T-helper 17 cell (primary cell): ENCODE measurements at places on chromosomes 2 and 18.
A peak's percentile ranks its signal among the peaks of the same experiment; 100 is the strongest.

- no peak for DNase-seq
Observed at GRCh38 chr2:192773044-192773443, 578.3 kb upstream of the TMEFF2 start.

GRCh38 chr2:157363612-157364101 is 38.0 kb upstream of the ERMN start:
- DNase-seq: no peak

- no peak for DNase-seq
Observed at GRCh38 chr2:7424481-7424880, 507.3 kb downstream of the RNF144A start.

GRCh38 chr2:196783431-196784094 is 15.9 kb downstream of the GTF3C3 start:
- no peak for DNase-seq

GRCh38 chr18:57122936-57123510 is 23.9 kb upstream of the BOD1L2 start:
- DNase-seq: no peak

DNA sequence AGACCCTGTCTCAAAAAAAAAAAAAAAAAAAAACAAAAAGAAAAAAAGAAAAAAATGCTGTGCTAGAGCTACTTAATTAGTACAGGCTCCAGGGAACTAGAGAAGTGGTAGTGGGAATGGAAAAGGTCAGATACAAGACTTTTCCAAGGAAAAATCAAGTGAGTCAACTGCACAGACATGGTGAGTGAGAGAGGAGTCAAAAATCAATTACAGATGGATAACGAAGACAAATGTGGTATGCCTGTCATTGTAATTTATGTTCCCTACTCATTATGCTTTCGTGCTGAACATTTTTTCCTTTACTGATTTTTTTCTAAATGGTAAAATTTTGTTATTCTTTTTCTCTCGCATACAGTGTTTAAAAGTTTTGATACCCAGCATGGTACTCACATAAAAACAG is 111.5 kb downstream of the MDH1 start:
- no peak for DNase-seq

DNA sequence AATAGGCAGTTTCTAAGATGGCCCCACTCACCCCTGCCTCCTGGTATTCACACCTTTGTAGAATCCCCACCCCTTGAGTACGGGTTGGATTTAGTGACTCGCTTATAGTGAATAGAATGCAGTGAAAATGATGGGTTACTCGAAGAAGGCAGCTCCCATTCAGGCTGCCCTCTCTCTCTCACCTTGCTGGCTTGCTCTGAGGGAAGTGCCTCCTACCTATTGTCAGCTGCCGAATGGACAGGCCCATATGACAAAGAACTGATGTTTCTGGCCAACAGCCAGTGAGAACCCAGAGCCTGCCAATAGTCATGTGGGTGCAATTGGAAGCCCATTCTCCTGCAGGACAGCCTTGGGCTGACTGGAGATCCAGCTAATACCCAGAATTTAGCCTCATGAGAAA is 22.1 kb upstream of the RNF103 start:
- no peak for DNase-seq

- DNase-seq: no peak
Observed at GRCh38 chr2:231321021-231321420, 74.5 kb upstream of the B3GNT7 start.

DNA sequence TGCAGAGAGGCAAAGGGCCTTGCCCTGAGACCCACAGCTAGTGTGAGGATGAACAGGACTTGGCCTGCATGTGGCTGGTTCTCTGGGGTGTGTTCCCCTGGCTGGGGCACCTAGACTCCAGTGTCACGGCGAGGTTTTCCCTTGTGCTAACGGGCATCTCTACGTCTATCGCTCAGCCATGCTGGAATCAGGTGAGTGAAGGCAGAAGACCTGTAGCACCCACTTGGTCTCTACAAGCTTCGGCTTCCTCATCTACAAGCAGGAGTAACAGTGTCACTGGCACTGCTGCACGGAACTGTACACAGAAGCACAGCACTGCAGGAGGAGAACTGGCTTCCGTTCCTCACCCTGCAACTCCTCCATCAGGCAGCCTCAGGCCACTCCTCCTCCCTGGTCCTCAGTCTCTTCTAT is 30.6 kb downstream of the HS1BP3 start:
- DNase-seq: peak; percentile 1

DNA sequence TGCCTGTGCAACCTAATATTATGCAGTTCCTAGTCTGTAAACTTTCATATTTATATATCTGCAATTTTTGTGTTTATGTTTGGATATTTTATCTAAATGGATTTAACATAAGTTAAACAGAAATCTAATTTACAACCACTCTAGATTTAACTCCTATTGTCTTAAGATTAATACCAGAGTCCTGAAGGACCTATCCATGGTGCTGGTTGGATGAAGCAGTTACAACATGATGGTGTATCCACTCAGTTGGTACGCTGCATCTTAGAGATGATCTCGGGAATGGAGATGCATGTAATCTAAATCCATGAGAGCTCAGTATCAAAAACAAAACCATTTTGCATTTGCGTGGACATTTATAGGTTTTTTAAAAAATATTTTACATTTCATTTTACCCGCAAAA is 745.9 kb upstream of the SLC8A1 start:
- no peak for DNase-seq

- DNase-seq: no peak
Observed at GRCh38 chr2:81942136-81942680, 1637.7 kb upstream of the LRRTM1 start.

GRCh38 chr2:222819722-222820333 is 41.0 kb upstream of the ACSL3 start:
- no peak for DNase-seq

DNA sequence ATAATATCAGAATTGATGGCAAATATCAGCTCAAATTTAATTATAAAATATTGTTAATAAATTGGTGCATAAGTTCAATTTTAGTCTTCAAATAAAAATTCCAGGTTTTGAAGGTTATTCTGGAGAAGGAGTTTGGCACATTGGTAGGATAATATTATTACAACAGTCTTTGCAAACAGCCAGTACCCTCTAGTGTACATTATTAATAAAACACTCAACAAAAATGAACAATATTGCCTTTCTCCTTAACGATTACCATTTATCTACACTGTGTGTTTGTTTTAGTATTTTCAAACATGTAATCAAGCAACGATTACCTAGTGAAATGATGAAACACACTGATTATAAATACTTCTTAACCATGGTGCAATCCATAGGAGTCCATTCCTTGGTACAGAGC is 334.0 kb upstream of the FSIP2 start:
- DNase-seq: no peak

DNA sequence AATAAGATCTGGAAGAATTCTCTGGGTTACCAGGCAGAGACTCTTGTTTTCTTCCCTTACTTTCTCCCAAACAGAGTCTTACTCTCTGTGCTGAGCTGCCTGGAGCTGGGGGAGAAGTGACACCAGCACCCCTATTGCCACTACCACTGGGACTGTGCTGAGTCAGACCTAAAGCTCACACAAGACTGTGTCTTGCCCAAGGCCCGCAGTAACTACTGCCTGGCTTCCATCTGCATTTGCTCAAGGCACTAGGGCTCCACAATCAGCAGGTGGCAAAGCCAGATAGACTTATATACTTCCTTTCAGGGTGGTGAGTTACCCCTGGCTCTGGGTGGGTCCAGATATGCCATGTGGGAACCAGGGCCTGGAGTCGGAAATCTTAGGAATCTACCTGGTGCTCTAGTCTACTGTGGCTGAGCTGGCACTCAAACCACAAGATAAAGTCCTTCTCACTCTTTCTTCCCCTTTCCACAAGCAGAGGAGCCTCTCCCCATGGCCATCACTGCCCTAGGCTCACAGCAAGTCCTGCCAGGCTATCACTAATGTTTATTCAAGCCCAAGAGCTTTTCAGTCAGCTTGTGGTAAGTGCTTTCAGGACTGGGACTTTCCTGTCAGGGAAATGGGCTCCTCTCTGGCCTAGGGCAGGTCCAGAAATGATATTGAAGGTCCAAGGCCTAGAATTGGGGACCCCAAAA is 27.6 kb upstream of the SERPINB2 start:
- DNase-seq: no peak

DNA sequence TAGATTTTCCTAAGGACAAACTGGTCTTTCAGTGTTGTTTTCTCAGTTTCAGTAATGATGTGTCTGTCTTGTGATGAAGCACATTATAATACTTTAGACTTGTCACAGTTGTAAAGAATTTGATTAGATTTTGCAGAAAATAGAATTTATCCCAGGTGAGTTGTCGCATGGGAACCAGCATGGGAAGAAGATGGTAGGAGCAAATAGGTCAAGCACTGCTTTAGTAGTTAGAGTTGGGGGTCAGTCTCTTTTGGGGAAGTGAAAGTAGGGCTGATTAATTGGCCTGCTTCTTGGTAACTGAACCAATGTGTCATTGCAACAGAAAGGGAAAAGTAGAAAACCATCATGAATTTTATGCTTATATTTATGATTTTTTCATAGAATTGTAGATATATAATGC is 153.2 kb upstream of the MYO3B start:
- DNase-seq: no peak

- no peak for DNase-seq
Observed at GRCh38 chr2:69711971-69712370, 30.0 kb upstream of the ANXA4 start.

DNA sequence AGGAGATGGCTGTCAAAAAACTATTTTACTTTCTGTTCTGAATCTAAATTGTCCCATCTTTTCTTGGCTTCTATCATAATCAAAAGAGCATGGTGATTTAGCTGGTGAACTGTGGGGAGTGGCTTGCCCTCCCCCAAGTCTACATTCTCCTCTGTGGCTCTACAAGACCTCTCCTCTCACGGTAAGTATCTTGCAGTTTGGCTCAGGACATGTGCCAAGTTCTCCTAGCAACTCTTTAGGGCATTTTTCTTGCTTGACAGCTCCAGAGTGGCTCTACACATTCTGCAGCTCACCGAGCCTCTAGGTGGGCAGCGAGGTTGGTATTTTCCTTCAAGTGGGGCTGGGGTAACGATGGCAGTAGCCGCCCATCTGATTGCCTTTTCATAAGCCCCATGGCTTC is 29.1 kb downstream of the SLC4A5 start:
- DNase-seq: no peak

GRCh38 chr2:41912776-41913175 is 135.0 kb upstream of the PKDCC start:
- no peak for DNase-seq

DNA sequence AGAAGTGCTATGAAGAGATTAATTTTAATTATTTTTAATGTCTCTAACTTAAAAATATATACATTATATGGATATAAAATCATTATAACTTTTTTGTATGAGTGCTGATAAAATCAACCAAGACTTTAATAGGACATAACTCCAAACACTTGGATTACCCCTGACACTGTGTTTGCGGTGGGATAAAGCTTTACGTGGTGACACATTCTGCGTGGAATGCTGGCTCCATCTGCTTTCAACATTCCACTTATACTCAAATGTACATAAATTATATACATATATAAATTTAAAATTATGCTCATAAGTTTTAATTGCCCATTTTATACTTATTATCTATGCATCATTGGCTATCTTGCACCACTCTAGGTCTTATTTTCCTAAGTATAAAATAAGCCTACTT is 30.5 kb downstream of the LINC00305 start:
- DNase-seq: no peak

DNA sequence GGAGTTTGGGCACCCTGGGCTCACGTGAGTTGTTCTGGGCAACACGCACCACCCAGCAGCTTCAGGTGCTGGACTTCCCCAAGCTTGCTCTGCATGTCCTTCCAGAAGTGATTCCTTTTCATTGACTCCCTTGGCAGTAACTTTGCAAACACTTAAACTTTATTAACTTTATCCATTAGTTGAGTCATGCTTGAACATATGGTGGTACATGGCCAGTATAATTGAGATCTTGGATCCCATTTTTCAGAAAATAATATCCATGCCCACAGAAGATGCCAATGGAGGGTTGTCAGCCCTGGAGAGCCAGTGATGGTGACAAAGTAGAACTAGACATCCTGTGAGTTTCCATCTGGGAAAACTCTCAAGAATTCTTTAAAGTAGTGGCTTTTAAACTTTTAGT is 144.2 kb downstream of the COPS8 start:
- DNase-seq: no peak

DNA sequence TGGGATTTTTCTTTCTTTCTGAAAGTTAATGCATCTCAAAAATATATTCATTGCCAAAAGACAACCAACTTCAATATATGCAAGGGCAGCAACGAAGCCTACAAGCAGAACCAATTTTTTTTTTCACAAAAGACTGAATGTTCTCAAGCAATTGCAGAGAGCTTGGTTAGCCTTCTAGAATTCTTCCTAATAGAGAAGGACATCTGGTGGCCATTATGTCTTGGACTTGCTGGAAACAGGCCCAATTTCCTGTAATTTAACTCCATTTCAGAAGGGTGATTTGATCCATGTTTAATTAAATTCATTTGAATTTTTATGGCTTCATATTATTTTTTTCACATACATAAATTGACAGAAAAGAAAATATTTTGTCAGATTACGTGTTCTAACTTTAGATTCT is 208.0 kb downstream of the TPGS2 start:
- DNase-seq: no peak

DNA sequence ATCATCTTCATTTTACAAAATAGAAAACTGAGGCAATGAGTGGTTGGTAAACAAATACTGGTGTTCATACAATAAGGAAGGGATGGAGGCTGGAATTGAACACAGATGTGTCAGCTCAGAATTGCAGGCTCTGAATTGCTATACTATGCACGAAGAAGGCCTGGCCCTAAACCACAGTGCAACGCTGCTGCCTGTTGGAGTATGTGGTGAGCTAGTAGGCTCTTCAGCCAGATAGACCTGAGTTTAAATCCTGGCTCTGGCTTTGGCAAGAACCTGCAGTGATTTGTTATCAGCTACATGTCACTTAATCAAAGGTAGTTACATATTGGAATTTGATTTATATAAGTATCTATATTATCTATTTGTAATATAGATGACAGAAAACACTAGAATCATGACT is 1602.4 kb upstream of the CELF4 start:
- DNase-seq: no peak

DNA sequence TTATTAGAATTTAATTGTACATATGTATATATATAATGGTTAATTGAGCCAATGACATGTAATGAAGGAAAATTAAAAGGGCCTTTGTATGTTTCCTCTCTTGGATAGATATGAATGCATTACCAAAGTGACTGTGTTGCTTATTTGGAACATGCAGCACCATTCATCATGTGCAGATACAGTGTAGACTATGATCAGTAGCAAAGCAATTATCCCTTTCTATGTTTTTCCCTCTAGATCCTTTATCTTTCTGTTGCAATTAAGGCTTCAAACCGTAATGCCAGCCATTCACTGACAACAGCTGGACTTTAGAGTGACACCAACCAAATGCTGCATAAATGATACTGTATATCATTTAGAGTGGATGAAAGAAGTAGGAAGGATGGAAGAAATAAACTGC is 565.2 kb downstream of the NRXN1 start:
- no peak for DNase-seq
